ENCODE measurements at places on chromosomes 11 and 22.

- no peak for DNase-seq
Measured at GRCh38 chr11:126589492-126589803, 234.0 kb downstream of the ST3GAL4 start.

DNA sequence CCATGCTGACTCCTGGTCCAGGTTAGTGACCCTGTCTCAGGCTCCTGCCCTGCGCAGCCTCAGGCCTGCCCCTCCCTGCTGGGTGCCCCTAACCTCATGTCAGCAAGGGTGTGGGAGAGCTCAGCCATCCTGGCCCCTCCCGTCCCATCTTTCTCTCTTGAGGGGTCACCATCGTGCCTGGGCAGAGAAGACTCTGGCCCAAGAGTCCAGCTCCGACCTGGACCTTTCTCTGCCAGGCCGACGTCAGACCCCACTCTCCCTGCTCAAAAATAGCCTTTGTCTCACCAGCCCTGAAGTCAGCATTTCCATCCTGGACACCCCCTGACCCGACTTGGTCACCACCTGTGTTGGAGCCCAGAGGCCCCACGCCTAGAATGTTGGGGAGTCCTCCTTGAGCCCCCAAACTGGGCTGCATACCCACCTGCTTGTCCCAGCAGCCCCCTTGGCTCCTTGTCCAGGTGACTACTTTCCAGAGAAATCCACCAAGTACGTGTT lies 4.9 kb downstream of the SCGB1C1 start:
- no peak for DNase-seq

GRCh38 chr22:27274770-27275449 lies 526.6 kb downstream of the MN1 start:
- no peak for DNase-seq

- no peak for DNase-seq
Measured at GRCh38 chr11:68796801-68797200, 44.9 kb downstream of the CPT1A start.

GRCh38 chr11:45569776-45570175 lies 95.6 kb downstream of the CHST1 start:
- no peak for DNase-seq

- DNase-seq, result no peak
Measured at GRCh38 chr11:44994753-44995152, 44.1 kb upstream of the TP53I11 start.

DNA sequence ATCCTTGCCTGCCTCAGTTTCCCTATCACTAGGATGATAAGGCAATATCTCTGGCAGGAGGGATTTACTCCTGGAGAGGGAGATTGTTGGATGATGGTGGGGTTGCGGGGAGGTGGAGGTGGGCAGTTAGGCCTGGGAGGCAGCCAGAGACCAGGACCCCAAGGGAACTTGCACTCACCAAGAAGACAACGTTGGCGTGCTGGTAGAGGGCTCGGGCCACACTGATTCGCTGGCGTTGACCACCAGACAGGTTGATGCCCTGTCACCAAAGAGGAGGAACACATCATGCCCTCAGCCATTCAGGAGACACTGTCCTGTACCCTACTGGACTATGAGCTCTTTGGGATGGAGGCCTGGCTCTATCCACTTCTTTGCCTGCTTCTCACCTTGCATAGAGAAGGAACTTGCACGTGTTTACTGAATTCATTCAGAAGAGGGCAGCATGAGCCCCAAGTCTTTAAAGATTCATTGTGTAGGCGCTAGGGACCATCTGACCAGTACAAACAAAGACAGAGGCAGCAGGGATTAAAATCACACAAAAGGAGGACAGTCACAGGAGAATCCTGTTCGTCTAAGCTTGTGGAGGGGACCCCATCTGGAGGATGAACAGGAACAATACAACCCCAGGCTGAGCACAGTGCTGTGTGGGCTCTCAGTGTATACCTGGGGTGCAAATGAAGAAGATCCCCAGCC lies 24.2 kb upstream of the KCNJ11 start:
- DNase-seq, result no peak

GRCh38 chr11:105573091-105573490 lies 36.8 kb upstream of the GRIA4 start:
- DNase-seq, result no peak

GRCh38 chr22:45876136-45877035 lies 100.6 kb downstream of the WNT7B start:
- no peak for DNase-seq

GRCh38 chr11:34680918-34681586 lies 60.2 kb downstream of the EHF start:
- DNase-seq, result no peak

- DNase-seq, result no peak
Measured at GRCh38 chr22:27480487-27480886, 321.1 kb downstream of the MN1 start.

- no peak for DNase-seq
Measured at GRCh38 chr22:39908737-39909136, 7.9 kb downstream of the GRAP2 start.

- no peak for DNase-seq
Measured at GRCh38 chr22:49006207-49007012, 821.3 kb downstream of the BRD1 start.

GRCh38 chr11:35661534-35661933 lies 1.0 kb upstream of the TRIM44 start:
- DNase-seq, result no peak

DNA sequence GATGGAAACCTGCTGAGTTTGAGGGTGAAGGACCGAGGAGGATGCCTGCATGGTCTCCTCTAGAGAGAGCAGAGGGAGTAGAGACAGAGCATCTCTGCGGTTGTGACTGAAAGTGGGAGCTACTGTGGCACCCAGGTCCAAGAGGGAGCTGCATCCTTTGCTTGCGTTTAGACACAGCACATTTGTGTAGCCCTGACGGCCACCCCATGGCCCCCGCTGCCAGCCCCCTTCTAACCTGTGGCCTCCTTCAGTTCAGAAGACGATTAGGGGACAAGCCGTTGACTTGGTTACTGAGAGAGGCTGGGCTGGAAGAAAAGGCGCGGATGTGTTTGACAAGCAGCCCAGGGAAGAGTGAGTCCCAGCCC lies 690.9 kb downstream of the BRD1 start:
- no peak for DNase-seq

GRCh38 chr11:210803-211180 lies 3.3 kb downstream of the RIC8A start:
- DNase-seq, result no peak

GRCh38 chr11:118910309-118911112 lies 15.2 kb downstream of the BCL9L start:
- DNase-seq, result no peak

DNA sequence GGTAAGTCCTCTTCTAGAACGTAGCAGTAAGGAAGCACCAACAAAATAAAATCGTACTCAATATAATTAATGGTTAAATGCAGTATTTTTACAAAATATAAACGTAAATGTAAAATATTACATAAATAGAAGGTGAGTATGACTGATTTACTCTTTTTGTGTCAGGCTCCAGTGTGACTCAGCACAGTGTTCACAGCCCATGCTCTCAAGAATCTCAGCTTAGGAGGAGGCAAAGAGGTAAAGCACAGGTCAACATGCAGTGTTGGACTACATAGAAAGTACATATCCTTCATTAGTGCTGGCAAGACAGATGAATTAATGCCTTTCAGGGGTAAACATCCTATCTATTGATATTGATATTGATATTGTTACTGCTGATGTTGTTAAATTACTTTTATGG lies 2050.6 kb upstream of the RAG2 start:
- no peak for DNase-seq

- DNase-seq, result no peak
Measured at GRCh38 chr22:31148953-31149627, 8.8 kb upstream of the PLA2G3 start.

- no peak for DNase-seq
Measured at GRCh38 chr22:49432897-49433443, 394.7 kb downstream of the BRD1 start.

- no peak for DNase-seq
Measured at GRCh38 chr11:71294846-71295600, 42.6 kb upstream of the SHANK2 start.

DNA sequence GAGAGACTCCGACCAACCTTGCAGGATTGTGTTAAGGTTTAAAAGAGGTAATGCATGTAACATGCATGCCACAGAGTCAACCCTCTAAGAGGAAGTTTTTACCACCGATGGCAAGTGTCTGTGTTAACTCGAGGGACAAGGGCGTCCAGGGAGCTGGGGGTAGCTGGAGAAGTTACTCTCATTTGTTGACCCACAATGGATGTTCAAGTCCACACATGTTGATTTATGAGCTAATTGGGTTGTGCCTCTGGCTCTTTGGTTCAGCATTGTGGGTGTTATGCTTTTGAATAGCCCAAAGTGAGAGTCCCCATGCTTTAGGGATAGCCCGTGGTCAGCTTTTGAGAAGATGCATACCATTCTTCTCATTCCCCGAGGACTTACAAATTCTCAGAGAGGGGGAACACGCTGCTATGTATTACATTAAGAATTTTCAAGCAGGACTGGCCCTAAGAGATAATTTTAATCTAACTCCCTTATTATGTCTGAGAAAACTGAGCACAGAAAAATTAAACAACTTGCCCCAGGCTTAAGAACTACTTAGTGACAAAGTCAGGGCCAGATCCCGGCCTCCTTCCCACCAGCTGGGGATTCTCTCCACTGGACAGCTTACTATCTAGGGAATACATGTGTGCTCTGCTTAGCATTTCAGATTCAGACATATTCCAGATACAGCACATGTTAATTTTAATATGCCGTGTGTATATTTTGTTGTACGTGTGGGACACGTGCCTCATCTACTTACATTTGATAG lies 5.2 kb upstream of the PLET1 start:
- DNase-seq, result no peak

- no peak for DNase-seq
Measured at GRCh38 chr22:47088480-47089158, 326.2 kb downstream of the TBC1D22A start.

DNA sequence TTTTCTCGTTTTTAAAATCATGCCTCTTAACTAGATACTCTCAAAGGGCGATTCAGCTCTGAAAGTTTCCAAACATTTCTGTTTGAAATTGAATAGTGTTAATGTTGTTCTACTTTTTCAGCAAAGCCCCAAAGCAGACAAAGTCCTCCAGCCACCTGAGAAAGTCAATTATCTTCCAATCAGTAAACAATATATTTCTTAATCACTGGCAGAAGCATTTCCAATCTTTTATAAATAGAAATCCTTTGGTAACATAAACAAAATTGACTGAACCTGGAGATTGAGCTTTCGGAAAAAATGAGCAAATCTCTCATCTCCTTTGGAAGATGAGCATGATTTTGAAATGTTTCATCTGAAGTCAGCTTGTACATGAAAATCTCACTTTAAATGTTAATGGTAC lies 84.4 kb upstream of the FIBIN start:
- DNase-seq, result no peak

DNA sequence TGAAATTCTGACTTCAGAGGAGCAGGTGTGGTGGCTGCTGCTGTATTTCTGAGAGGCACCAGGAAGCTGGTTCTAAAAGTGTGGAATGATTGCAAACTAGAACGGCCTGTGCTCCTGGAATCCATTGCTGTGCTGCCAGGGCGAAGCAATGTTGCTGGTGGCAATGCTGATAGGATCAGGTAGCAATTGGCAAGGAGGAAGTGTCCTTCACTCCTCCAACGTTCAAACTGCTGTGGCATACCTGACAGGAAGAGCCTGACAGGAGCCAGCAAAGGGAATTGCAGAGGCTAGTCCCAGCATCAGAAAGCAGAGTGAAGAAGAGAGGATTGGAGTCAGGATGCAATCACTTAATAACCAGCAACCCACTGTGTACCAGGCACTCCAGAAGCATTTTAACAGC lies 118.2 kb downstream of the FAR1 start:
- no peak for DNase-seq

GRCh38 chr11:1117992-1118391 lies 39.8 kb upstream of the MUC5AC start:
- DNase-seq, result no peak

DNA sequence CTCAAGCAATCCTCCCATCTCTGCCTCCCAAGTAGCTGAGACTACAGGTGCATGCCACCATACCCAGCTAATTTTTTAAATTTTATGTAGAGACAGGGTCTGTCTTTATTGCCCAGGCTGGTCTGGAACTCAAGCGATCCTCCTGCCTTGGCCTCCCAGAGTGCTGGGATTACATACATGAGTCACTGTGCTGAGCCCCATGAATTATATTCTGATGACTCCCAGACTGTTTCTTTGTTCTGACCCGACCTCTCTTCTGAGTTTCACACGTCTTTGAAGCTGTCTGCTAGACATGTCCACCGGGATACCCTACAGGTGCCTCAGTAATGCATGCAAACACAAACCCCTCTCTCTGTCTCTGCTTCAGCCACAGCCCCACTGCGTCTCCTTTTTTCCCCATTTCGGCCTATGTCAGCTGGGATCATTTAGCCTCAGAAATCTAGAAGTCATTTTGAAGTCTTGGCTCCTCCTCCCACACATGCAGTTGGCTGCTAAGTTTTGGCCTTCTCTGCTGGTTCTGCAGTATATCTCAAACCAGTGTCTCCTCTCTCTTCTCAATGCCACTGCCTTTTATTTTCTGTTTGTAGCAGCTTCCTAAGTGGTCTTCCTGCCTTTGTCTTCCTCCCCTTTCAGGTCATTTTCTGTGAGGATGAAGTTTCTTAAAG lies 4.8 kb downstream of the VPS26B start:
- DNase-seq, result no peak

- no peak for DNase-seq
Measured at GRCh38 chr11:19962801-19963175, 197.5 kb downstream of the DBX1 start.

DNA sequence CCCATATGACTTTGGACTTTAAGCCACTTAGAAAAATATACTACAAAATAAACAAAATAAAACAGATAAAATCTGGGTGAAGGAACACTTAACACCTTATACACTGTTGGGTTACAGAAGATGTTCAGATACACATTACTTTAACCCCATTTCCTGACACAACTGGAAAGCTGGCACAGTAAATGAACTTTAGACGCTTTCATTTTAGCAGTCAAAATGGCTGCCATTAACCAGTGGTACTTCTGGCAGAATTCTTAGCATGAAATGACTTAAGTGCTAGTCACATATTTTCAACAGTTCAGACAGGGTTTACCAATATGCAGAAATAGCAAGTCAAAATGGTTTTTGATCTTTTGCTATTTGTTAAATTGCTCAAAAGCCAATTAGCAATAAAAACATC lies 37.9 kb downstream of the PIK3C2A start:
- DNase-seq, result no peak

- DNase-seq, result no peak
Measured at GRCh38 chr11:20056109-20056949, 103.9 kb downstream of the DBX1 start.

- no peak for DNase-seq
Measured at GRCh38 chr11:9914064-9914463, 250.2 kb downstream of the SWAP70 start.

- DNase-seq, result no peak
Measured at GRCh38 chr11:9089636-9090035, 1.8 kb downstream of the SCUBE2 start.

GRCh38 chr11:2213384-2213842 lies 41.8 kb upstream of the TH start:
- DNase-seq, result no peak

- no peak for DNase-seq
Measured at GRCh38 chr22:22683668-22684361, 39.4 kb downstream of the GGTLC2 start.

Data from GM12892 (cell line).